NCI-H1048 (cell line): ENCODE measurements at places on chromosomes 16 and 17.

- no peak for DNase-seq
These were observed 22.7 kb downstream of the PEMT start for GRCh38 chr17:17568772-17569195.

- no peak for DNase-seq
These were observed 8.8 kb downstream of the RPL19 start for GRCh38 chr17:39208893-39209292.

DNA sequence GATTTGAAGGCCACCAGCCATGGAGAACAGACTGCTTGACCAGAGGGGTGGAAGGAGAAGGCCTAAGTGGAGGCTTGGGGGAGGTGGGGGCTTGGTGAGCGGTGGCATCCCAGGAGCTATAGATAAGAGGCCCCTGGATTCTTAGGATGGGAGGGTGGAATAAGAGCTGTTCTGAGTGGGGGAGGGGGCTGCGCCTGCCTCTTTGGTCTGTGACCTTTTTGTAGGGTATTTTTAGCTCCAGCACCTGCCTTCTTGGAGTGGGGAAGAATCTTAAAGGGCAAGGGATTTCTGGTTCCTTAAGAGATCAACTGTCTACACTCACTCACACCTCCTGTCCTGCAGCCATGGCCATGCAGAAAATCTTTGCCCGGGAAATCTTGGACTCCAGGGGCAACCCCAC, 567 bp downstream of the ENO3 start:
- no peak for DNase-seq

DNA sequence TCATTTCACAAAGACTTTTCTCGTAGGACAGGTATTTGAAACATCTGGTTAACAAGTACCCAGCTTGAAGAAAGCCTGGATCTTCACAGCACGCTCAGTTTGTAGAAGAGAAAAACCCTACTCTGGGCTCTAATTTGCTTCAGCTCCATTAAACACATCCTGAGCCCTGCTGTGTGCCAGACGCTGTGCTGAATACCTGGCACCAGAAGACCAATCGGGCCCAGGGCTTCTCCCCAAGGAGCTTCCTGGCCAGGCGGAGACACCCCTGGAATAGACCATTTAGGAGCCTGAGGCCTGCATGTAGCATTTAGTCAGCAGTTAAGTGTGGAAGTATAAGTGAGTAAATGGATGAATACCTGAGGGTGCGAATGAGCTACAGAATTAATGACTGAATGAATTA, 8.9 kb upstream of the ABAT start:
- no peak for DNase-seq

DNA sequence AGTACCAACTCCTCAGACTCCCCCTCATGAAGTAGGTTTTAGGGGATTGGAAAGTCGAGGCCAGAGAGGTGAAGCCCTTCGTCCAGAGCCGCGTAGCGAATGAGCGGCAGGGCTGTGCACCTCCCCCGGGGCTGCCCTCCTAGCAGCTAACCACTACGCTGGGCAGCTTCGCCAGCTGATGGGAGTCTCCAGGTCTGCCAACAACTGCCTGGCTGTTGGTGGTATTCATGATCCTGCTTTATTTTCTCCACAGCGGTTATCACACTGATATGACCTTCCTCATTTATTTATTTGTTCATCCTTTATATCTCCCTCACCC, 773 bp upstream of the NETO2 start:
- DNase-seq: no peak

- no peak for DNase-seq
These were observed 1095.4 kb upstream of the EEF2KMT start for GRCh38 chr16:6192984-6193383.

GRCh38 chr17:11980813-11981212, 16.5 kb downstream of the ZNF18 start:
- no peak for DNase-seq

DNA sequence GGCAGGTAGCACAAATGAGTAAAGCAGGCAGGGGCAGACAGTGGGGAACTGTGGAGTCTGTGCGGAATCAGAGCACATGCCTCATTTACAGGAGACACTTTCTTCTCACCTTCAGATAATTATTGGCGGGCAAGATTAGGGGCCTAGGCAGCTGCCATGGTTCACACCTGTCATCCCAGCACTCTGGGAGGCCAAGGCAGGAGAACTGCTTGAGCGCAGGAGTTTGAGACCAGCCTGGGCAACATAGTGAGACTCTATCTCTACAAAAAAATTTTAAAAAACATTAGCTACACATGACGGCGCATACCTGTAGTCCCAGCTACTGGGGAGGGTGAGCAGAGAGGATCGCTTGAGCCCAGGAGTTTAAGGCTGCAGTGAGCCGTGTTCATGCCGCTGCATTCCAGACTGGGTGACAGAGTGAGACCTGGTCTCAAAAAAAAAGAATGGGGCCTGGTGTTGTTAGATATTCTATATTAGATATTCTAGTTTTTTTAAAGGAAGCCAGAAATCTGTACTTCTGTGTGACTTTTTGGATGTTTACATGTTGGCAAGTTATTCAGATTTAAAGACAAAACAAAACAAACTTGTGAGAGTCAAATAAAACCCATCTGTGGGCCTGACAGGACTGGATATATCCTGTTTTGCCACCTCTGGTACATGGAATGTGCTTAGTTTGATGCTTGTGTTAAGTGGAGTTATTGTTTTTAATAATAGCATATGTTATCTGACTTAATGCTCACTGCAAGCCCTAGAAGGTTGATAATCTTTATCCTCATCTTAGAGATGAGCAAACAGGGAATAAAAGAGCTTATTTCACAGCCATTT, 4.9 kb upstream of the LPCAT2 start:
- no peak for DNase-seq

DNA sequence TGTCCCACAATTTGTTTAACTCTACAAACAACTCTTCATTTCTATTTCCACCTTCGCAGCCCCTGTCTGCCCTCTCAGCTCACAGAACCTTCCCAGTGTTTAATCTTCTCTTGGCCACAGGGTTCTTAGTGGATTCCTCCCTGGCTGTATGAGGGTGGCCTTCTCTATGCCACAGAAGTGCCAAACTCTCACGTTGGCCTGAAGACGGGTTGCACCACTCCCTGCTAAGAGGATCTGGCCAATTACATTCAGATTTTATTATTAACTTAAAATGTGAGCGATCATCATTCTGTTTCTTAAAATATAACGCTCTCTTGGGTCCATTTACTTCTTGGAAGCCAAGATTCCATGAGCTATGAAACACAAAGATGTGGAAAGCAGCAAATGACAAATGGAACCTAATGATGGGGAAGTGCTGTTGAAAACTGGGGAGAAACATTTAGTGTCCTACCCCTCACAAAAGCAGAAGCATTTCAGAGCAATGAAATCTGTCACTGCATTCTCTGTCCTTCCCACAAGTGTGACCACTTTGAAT, 91.3 kb upstream of the NOG start:
- DNase-seq: no peak

DNA sequence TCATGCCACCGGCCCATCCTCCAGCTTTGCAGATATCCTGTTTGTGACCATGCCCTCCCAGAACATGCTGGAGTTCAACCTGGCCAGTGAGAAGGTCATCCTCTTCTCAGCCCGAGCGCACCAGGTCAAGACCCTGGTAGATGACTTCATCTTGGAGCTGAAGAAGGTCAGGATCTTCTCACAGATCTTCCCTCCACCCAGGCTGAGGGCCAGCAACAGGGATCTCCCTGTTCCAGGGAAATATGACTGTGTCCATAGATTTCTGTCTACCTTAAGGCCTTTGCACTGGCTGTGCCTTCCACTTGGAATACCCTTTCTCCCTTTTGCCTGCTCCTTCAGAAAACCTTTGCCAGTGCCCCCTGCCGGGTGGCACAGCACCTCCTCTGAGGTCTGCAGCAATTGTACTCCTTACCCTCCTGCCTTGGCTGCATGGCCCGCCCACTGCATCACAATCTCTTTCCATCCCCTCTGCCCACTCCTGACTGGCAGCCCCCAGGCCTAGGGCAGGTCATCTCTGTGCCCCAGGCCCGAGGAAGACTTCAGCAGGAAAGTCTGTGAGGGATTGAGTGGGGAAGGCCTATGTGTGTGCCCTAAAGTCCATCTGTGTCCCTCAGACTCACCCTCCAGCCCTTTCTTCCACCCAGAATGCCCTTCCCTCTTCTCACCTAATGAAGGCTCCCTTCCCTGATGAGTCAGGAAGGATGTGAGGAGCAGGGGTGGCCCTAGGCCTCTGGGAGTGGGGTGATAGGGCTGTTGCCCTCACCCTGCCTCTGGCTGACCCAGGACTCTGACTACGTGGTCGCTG, 27.3 kb upstream of the ALKBH5 start:
- no peak for DNase-seq

DNA sequence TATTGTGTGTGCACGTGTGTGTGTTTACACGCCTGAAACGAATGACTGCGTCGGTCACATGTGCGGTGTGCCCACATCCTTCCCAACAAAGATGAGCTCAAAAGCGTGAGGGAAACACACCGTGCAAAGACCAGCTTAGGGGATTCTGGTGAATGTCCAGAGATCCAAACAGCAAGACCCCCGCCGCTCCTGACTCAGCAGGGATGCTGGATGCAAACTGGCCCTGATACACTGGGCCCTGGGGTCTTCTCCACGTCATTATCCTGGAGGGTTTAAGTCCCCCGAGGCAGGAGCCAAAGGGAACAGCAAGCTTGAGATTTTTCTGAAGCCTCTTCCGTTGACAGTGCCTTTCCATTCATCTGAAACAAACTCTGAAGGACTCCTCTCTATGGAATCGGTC, 59.2 kb downstream of the TBC1D16 start:
- DNase-seq: no peak

- DNase-seq: no peak
These were observed 274.2 kb downstream of the ABCC12 start for GRCh38 chr16:47881574-47881973.

DNA sequence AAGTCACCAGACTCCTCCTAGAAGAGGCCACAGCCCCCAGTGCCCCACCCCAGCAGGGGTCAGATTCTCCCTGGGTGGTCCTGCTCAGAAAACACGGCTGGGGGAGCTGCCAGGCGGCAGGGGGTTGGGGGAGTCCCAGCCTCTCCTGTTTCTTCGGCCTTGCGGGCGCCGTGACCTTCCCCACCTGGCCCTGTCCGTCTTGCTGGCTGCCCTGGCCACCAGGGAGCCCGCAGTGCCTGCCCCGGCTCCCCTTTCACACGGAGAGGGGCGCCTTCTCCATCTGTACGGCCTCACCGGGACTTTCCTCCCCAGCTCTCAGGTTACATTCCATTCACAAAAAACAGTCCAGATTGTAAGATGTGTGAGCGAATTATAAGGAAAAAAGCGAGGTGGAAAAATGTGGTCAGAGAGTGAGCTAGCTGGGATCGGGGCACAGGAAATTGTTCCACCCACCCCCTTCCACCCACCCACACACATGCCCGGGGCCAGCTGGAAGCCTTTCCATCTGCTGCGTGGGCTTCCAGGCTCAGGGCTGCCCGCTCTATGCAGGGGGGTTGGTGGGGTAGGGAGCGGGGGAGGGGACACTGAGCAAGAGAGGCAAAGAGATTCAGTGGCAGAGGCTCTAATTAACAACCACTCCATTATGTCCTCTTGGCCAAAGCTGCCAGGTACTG, 14.6 kb upstream of the CIBAR2 start:
- no peak for DNase-seq
